ENCODE measurements at places on chromosomes 4 and X.

GRCh38 chr4:167868163-167868562 is 224.2 kb upstream of the ANXA10 start:
- DNase-seq: no peak

DNA sequence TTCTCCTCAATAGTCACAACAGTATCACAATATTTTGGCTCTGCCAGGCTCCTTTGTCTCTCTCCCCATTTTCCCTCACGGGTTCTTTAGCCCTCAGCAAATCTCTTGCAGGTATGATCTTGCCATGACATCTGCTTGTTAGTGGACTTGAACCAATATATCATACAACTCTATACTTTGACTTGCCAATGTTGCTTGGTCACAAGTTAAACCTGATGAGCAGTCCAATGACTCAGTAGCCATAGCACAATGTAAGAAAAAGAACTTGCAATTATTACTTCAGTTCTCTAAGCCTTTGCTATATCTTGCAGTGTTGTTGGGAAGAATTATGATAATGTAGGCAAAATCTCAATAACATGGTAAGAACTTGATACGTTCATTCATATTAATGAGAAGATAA is 174.6 kb upstream of the NRK start:
- DNase-seq: no peak

DNA sequence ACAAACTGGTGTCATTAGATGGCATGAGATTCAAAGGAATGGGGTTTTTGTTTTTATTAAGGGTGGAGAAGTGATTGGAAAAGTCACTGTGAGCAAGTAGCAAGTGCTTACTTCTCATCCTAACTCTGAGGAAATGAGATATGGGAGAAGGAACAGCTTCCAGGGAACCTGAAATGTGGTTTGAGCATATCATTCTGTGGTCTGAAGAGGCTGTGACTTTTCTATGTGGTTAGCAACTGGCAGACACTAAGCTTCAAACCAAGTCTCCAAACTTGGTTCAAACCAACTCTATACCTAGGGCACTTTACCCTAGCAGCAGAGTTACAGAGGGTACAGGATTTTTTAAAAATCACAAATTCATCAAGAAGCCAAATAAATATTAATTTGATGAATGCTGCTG is 58.2 kb downstream of the DCLK2 start:
- DNase-seq: no peak

DNA sequence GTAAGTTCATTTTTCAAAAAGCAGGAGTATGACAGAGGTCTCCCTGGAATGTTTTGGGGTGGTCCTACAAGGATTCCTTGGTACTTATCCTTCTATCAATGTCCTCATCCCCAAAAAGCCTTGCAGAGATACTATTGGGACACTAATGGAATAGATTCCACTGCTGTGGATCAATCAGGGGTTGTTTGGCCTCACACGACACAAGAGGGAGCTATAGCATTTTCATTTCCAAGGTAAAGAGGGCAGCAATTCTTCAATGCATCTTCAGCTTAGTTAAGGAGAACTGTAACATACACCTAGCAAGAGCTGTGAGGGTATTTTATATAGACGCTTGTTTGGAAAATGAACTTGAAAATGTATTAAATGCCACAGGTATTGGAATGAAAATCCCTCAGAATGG is 50.9 kb downstream of the USP26 start:
- no peak for DNase-seq

DNA sequence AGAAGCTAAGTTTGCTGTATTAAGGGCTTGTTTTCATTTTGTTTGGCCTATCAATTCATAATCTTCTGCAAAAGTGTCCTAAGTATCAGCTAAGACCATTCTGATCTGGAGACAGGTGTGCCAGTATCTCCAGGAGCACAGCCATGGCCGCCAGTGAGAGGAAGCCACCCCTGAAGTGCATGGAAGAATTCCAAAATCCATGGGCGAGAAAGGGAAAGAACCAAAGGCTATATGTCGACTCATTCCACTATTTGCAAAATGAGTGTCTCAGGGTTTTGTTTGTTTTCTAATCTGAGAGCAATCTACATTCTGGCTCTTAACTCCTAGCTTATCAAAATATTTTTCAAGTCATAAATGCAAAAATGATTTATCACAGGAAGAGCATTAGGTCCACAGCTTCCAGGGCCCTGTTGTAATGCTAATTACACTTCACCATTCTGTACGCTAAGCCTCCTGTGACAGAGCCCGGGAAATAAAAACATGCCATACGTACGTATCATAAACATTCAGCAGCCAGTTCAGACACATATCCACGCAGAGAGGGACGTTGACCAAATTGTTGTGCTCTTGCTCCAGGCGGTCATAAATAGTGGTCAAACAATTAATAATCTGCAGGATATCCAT is 137.3 kb upstream of the FTHL17 start:
- DNase-seq: no peak

DNA sequence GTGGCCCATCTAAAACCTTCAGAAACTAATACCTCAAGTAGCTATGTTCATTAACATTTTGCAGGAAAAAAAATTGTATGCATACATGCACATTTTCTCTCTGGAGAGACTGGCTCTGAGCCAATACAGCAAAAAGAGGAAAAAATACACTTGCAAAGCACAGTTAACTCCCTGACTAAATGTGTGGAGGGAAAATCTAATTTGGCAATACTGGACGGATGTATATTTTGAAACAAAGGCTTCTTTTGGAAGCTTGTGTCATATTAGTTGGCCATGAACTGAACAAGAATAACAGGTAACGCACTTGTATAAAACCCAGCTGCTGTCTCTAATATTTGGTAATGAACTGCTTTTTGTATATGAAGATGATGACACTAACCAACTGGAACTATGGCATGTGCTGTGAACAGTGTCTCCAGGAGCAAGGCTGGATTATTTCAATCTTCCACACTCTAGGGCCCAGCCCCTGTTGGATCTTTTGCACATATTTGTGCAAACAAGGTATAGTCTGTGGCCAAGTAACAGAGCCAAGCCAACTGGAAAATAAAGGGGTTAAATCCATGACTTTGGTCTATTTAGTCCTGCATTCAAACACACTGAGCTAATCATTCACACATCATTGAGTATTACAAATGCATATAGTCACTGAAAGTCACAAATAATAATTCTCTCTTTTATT is 67.9 kb upstream of the NRK start:
- DNase-seq: no peak

- no peak for DNase-seq
These were observed 37.1 kb downstream of the FSTL5 start for GRCh38 chr4:162126729-162127128.

DNA sequence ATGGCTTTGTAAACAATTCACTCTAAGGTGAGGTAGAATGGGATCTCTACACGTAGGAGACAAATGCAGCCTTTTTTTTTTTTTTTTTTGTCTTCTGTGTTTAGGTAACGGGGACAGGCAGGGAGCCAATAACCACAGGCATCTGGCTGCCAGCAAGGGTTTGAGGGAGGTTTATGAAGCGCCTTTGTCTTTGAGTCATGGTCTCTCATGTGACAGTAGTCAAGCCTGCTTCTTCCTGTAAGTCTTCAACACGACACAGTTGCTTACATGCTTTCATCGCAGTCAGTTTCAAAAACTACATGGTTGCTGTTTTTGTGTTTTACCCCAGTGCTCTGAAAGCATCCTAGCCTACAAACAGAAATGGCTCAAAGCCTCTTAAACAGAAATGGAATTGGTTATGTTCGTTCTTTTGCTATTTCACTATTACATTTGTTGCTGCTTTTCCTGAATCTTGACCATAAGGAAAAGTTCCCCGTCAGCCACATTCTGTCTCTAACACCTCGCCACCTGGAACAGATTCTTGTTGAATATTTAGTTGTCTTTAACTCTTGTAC is 127.8 kb upstream of the METTL14 start:
- DNase-seq: no peak

DNA sequence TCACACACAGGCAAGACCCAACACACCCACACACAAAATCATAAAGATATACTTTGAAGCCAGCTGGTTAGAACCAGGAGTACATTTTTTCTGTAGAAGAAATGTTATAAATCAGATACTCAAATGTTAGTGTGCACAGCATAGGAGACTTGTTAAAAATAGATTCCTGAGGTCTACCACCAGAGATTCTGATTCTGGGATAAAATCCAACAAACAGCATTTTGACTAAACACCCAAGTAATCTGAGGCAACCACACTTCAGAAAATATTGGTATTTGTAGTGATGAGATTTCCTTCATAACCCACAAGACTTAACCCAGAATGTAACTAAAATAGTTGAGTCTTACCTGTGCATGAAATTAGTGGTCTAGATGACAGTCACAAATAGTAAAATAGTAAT is 301.8 kb downstream of the HNRNPD start:
- no peak for DNase-seq

DNA sequence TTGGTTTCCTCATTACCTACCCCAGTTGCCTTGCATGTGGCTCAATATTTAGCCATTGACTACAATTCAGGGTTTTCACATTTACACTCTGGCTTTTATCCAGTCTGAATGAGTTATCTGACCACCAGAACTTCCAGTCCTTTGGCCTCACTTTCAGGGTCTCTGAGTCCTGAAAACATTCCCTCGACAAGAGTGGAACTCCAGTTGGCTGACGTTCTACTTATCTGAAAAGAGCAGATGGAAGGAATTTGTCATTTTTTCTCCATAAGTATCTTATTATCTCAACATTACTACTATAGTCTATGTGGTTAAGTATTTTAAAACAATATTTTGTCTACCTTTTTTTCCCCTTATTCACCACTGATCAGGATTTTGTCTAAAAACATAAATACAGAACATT is 5.2 kb upstream of the CASP6 start:
- no peak for DNase-seq

DNA sequence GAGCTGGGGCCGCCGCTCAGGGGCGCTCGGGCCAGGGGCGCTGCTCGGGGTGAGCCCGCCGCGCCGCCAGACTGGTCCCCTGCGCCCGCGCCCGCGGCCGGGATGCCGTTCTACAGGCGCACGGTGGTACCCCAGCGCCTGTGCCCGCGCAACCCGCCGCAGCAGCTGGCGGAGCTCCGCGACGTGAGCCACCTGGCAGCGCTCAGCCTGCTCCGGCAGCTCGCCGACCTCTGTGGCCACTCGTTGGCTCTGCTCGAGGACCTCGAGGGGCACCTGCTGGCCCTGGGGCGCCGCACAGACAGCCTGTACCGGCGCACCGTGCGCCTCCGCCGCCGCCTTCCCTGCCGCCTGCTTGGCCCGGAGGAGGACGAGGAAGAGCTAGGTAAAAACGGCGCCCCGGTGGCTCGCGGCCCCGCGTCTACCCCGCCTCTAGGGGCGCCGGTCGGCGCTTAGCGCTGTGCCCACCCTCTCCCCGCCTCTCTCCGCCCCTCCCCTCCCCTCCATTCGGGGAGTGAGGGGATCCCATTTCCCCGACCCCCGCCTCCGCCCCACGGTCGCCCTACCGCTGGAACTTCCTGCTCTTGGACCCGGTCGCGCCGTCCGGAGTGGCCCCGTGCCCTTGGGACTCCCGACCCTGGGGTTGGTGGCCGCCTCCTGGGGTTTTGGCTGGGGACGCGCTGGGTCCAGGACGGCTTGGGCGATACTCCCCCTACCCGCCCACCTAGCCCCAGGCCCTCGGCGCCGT is 513 bp downstream of the NHSL2 start:
- DNase-seq: peak; percentile 29

GRCh38 chr4:40953283-40954087 is 203.7 kb downstream of the NSUN7 start:
- DNase-seq: no peak

GRCh38 chrX:143636831-143637230 is 930 bp upstream of the SLITRK4 start:
- no peak for DNase-seq

GRCh38 chrX:151875270-151876026 is 37.2 kb upstream of the MAGEA4 start:
- no peak for DNase-seq

- no peak for DNase-seq
These were observed 14.9 kb downstream of the RAB33A start for GRCh38 chrX:130186651-130187050.

- no peak for DNase-seq
These were observed 2092.4 kb upstream of the TENM3 start for GRCh38 chr4:180150818-180151217.

DNA sequence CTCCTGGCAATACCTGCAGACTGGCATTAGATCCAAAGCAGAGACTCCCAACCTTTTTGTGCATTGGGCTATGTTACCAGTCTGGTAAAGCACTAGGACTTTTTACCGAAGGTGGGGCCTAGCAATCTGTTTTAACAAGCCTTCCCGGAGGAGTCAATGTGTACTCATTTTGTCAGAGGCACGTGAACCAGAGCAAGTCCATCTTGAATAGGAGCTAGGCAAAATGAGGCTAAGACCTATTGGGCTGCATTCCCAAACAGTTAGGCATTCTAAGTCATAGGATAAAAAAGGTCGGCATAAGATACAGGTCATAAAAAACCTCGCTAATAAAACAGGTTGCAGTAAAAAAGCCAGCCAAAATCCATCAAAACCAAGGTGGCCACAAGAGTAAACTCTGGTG is 22.3 kb downstream of the ADGRA3 start:
- DNase-seq: no peak

- no peak for DNase-seq
These were observed 26.1 kb upstream of the VMA21 start for GRCh38 chrX:151370906-151371305.

DNA sequence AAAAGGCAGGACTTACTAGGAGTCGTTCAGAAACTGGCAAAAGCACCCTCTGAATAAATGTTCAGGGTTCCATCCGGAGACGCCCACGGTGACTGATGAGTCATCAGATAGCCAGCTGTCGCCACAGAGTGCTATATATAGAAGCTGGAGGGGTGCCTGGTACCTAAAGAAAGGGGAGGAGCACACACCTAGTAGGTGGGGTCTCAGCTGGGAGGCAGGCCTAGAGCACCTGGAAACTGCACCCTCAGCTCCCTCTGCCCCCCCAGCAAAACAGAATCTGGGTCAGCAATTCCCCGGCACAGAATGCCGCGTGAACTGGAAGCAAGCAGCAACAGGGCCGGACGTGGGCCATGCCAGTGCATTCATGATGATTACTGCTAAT is 242.0 kb downstream of the BCOR start:
- peak; percentile 50 for DNase-seq

GRCh38 chr4:126470862-126471261 is 1156.1 kb downstream of the FAT4 start:
- no peak for DNase-seq

DNA sequence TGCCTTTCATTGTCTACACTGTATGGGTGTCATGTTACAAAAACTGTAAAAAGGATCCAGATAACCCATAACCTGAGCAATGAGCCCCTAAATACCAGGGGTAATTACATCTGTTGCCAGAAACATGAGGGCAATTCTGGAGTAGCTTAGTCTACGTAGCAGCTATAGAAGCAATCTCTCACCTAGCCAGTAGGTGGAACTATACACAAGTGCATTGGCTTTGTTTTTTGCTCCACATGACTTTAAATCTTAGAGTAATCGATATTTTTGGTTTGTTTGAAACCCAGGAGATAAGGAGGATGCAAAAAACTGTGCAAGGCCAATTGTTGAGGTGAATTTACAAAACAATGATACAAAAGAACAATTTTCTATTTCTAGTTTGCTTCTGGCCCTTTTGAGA is 57.5 kb downstream of the GPR82 start:
- DNase-seq: no peak

GRCh38 chr4:74297539-74297938 is 10.7 kb upstream of the EPGN start:
- DNase-seq: no peak

- DNase-seq: no peak
These were observed 7.7 kb upstream of the GABRE start for GRCh38 chrX:151982222-151982621.

- no peak for DNase-seq
These were observed 91.4 kb downstream of the ANXA3 start for GRCh38 chr4:78642934-78643333.

- no peak for DNase-seq
These were observed 1601.5 kb upstream of the PCDH10 start for GRCh38 chr4:131547506-131547981.
